Activated CD4-positive, alpha-beta T cell treated with anti-CD3 and anti-CD28 coated beads, Interleukin-2, amount 50 U/mL, for 1 hour (primary cell): ENCODE measurements at places on chromosomes 3 and 15.
A peak's percentile ranks its signal among the peaks of the same experiment; 100 is the strongest.

- peak; percentile 63 for DNase-seq
Observed at GRCh38 chr3:195106418-195106906, 164.5 kb downstream of the XXYLT1 start.

DNA sequence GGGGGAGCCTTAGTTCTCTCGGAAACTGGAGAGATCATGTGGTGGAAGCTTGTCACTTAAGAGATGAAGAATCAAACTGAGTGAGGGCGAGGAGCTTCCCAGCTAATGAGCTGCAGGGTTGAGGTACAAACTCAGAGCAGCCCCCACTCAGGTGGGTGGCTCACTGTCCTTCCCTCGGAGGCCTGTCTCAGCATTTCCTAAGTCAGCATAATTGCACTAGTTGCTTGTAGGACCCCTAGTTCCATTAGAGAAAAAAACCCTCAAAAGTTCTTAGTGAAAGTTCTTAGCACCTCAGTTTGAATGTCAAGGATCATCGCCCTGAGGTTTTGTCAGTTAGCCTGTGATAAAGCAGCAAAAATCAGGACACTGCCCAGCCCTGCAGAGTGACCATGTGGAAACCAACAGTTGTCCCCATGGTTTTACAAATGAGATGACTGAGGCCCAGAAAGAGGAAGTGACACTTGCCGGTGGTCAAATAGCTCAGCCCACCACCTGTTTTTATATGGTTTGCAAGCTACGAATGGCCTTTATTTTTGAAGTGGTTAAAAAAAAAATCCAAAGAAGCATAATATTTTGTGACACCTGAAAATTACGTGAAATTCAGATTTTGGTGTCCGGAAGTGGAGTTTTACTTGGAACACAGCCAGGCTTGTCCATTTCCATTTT lies 11.9 kb downstream of the SMAD6 start:
- DNase-seq, result no peak

- DNase-seq, result no peak
Observed at GRCh38 chr3:53188720-53189119, 27.7 kb downstream of the PRKCD start.

DNA sequence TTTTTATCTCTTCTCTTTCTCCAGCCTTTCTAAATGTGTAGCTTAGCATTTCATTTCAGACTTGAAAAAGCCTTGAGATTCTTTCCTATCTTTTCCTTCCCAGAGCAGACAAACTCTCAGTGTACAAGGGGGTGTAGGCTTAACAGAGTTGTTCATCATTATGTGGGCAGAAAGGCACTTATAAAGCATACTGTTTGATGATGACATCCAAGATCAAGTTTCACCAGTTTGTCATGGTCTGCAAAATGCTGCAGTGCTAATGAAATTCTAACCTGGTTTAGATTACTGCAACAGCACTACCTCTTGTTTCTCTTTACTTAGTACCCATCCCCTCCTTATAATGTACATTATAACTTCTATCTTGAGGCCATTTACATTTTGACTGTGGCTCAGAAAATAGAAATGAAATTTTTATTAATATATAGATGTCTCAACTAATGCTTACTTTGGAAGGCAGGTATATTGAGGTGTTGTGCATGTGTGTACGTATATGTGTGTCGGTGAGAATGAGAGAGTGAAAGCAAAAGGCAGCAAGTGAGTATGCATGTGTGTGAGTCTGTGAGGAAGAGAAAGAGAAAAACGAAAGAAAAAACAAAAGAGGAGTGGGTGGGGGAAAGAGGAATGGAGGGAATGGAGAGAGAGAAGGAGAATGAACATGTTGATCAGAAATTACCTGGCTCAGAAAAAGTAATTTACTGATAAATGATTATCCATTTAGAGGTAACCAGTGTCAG lies 1043.6 kb downstream of the TUSC7 start:
- DNase-seq, result no peak

DNA sequence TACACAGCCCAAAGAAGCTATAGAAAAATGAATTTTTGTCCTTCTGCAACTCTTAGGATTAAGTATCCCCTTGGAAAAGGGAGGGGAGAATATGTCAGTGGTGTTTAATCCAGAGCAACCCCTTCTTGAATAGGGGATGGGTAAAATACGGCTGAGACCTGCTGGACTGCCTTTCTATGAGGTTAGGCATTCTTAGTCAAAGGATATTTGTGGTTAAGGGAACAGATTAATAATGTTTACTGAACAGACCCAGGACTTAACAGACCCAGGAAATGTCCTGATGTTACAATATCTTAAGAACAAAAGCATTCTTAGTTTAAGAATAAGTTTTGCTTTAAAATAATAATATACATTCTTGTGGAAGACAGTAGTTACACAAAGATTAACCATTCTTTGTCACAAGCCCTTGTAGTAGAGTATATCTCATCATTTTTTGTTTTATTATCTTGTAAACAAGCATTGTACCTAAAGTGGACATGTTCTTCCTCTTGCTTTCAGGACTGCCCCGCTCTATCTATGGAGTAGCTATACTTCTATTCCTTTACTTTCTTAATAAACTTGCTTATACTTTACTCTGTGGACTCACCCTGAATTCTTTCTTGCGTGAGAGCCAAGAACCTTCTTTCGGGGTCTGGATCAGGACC lies 43.8 kb upstream of the B3GALNT1 start:
- no peak for DNase-seq
